Ascending aorta (tissue), 2 donors: ENCODE measurements at places on chromosomes 6 and 20.

GRCh38 chr20:46984405-46984804 is 89.8 kb downstream of the EYA2 start:
- no peak for DNase-seq
- no peaks in the 10 kb centered on the region for H3K36me3 ChIP-seq
- H3K4me1 ChIP-seq = no peaks in the 10 kb centered on the region
- H3K27ac ChIP-seq = no peak overlapping the region
- no peak overlapping the region for H3K4me3 ChIP-seq
- no peaks in the 10 kb centered on the region for H3K27me3 ChIP-seq

DNA sequence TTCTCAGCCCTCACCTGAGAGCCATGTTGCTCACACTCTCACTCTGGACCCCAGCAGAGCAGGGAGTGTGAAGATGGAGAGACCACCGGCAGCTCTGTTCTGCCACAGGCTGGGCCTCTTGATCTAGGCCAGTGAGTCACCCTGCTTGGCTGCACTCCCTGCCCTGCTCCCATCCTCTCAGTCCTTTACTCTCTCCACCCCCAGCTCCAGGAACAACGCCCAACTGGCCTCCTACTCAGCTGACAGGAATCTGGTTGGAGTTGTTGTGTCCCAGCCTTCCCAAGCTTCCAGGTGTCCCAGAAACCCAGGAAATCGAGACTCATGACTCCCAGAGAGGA is at the start of gene PSORS1C1:
PSORS1C1 (plus strand) TSS at position 260 of the 338 bp plus-strand sequence. CDS start 14,833 bp downstream, outside the sequence.
- H3K27me3 ChIP-seq = no peaks in the 10 kb centered on the region
- H3K36me3 ChIP-seq = no peaks in the 10 kb centered on the region

DNA sequence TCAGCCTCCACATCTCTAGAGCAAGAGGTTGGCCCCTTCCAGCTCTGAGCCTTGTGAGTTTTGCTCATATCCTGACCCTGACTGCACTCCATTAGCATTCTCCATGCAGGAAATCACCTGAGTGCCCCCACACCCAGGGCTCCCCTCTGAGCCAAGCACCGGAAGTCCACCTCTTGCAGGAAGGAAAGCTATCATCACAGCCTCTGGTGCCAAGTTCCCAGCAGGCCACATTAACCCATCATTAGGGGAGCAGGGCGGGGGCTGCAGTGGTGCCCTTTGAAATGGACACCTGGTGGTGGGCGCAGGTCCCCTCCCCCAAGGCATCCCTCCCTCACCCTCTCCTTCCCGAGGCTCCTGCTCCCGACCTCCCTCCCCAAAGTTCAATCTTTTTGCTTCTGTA is 16.1 kb downstream of the GRM4 start:
- no peaks in the 10 kb centered on the region for H3K27me3 ChIP-seq
- no peaks in the 10 kb centered on the region for H3K4me1 ChIP-seq
- DNase-seq = no peak
- no peak overlapping the region for H3K27ac ChIP-seq

GRCh38 chr6:56524891-56525703 is 117.6 kb downstream of the DST start:
- peak overlapping the region; percentile 11 for H3K4me3 ChIP-seq
- H3K27me3 ChIP-seq = no peaks in the 10 kb centered on the region
- peak overlapping the region; percentile 78 for H3K27ac ChIP-seq
- DNase-seq = no peak

GRCh38 chr6:116158641-116159040 is 32.7 kb upstream of the COL10A1 start:
- no peaks in the 10 kb centered on the region for H3K27me3 ChIP-seq
- H3K4me3 ChIP-seq = no peak overlapping the region
- H3K36me3 ChIP-seq = peaks cover 3% of the 10 kb centered on the region

DNA sequence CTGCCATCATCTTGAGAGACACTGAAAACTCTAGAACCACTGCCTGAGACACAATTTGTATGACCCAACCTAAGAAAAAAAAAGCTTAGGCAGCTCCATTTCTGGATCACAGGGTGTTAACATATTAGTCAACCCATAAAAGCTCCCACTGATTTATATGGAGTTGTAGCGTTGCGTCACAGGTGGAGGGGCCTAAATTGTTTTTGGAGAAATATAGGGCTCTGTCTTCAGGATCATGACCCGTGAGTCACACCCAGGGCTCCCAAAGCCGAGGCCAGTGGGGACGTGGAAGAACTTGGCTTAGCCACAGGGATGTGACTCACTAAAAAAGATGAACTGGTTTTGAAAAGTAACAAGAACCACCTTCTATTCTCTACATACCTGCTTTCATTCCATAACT is 116.5 kb upstream of the BMP2 start:
- H3K27me3 ChIP-seq = no peaks in the 10 kb centered on the region
- DNase-seq = peak; percentile 64
- no peaks in the 10 kb centered on the region for H3K36me3 ChIP-seq
- no peak overlapping the region for H3K4me3 ChIP-seq

GRCh38 chr20:24027229-24027628 is 38.6 kb upstream of the GGTLC1 start:
- H3K4me3 ChIP-seq = no peak overlapping the region
- no peaks in the 10 kb centered on the region for H3K27me3 ChIP-seq
- H3K36me3 ChIP-seq = no peaks in the 10 kb centered on the region
- H3K4me1 ChIP-seq = no peaks in the 10 kb centered on the region

- H3K4me1 ChIP-seq = no peaks in the 10 kb centered on the region
- no peak overlapping the region for H3K4me3 ChIP-seq
- H3K27ac ChIP-seq = no peak overlapping the region
Measured at GRCh38 chr20:36010825-36011224, 42.4 kb downstream of the CNBD2 start.

- no peaks in the 10 kb centered on the region for H3K36me3 ChIP-seq
- H3K27ac ChIP-seq = no peak overlapping the region
- DNase-seq = no peak
- no peaks in the 10 kb centered on the region for H3K27me3 ChIP-seq
- H3K4me3 ChIP-seq = no peak overlapping the region
Measured at GRCh38 chr6:117637770-117638169, 35.5 kb upstream of the GOPC start.

DNA sequence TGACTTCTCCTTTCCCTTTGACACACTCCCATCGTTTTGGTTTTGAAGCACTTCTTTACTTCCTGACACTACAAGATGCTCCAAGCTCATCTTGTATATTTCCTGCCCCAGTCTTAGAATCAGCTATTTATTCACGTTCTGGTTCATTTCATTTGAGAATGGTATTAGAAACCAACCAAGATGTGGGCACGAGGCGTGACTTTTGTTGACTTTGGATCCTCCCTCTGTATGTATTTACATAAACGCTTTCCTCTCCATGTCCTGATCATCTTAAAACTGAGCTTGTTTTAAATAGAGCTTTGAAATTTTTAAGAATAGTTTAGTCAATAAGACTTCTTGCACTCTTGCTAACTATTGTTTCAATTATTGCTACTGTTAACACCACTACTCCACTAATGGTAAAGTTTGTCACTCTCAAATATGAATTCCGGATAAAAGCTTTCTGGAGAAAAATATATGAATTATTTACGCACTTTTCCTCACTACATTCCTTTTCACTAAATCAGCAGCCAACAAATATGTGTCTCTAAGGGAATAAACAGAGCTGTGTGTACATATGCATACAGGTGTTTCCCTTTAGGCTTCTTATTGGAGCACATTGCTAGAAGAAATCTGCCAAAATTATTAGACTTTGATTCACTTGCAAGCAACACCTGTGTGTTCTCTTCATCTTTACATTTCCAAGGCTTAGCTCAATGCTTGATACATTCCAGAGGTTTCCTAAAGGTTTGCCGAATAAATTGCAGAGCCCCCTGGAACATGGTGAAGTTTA is 77.3 kb upstream of the TMEM244 start:
- no peaks in the 10 kb centered on the region for H3K27me3 ChIP-seq
- H3K27ac ChIP-seq = no peak overlapping the region
- DNase-seq = no peak
- H3K36me3 ChIP-seq = no peaks in the 10 kb centered on the region
- no peak overlapping the region for H3K4me3 ChIP-seq
- H3K4me1 ChIP-seq = no peaks in the 10 kb centered on the region

- no peak overlapping the region for H3K27ac ChIP-seq
- H3K4me3 ChIP-seq = no peak overlapping the region
- DNase-seq = no peak
- H3K36me3 ChIP-seq = no peaks in the 10 kb centered on the region
- no peaks in the 10 kb centered on the region for H3K4me1 ChIP-seq
Measured at GRCh38 chr6:78268591-78269452, 598.5 kb upstream of the IRAK1BP1 start.

GRCh38 chr20:39641423-39641822 is 679.3 kb downstream of the DHX35 start:
- H3K27ac ChIP-seq = no peak overlapping the region
- no peaks in the 10 kb centered on the region for H3K36me3 ChIP-seq
- no peaks in the 10 kb centered on the region for H3K4me1 ChIP-seq
- no peak for DNase-seq

DNA sequence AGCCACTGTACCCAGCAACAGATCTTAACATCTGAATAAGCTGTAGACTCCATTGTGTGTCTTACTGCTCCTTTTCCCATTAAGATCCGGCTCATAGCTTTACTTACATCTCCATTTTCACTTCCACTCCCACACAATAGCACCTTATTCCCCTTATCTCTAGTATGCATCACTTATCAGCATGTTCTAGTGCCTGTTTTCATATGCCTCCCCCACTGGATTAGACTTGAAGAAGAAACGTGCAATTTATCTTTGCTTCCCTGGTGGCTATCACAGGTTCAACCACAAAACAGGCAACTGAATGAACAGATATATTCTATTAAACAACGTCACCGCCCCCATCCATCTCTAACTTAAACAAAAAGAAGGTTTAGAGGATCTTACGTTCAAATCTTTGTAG is 12.1 kb downstream of the SSR1 start:
- no peaks in the 10 kb centered on the region for H3K4me1 ChIP-seq
- no peak overlapping the region for H3K4me3 ChIP-seq
- H3K27ac ChIP-seq = no peak overlapping the region
- peaks cover 90% of the 10 kb centered on the region for H3K36me3 ChIP-seq
- no peak for DNase-seq

- no peak overlapping the region for H3K27ac ChIP-seq
- DNase-seq = no peak
- no peaks in the 10 kb centered on the region for H3K4me1 ChIP-seq
- no peaks in the 10 kb centered on the region for H3K27me3 ChIP-seq
- H3K4me3 ChIP-seq = no peak overlapping the region
Measured at GRCh38 chr6:6407071-6407741, 86.7 kb upstream of the F13A1 start.

GRCh38 chr6:14120546-14120945 is 3.0 kb downstream of the CD83 start:
- no peak overlapping the region for H3K4me3 ChIP-seq
- DNase-seq = no peak
- no peak overlapping the region for H3K27ac ChIP-seq
- H3K4me1 ChIP-seq = peaks cover 5% of the 10 kb centered on the region

GRCh38 chr6:127855542-127856159 is 45.2 kb downstream of the THEMIS start:
- DNase-seq = no peak
- no peaks in the 10 kb centered on the region for H3K36me3 ChIP-seq
- H3K4me1 ChIP-seq = no peaks in the 10 kb centered on the region
- no peak overlapping the region for H3K4me3 ChIP-seq
- H3K27me3 ChIP-seq = no peaks in the 10 kb centered on the region
- no peak overlapping the region for H3K27ac ChIP-seq

DNA sequence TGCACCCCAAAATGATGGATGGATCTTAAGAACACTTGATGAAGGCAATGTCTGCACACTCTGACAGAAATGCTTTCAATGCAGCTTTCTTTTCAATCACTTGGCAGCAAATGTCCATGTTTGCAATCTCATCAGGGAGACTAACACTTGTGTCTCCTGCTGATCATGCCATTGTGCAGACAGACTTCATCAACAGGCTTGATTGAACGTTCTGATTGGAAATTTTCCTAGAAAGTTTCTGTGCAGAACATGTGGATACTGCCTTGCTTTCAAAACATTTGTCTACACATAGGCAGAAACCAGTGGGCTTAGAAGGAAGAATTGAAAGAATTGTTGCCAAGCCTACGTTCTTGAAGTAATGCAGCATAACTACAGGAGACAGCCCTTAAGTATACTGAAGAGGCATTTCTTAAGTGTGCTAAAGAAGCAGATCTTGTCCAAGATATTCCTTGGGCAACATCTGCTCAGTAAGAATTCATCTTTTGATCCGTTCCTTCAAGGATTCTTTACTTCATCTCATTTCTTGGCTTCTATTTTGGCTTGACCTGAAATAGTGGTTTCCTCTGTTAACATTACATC is 120.4 kb upstream of the PLCB4 start:
- no peaks in the 10 kb centered on the region for H3K36me3 ChIP-seq
- DNase-seq = no peak
- H3K4me1 ChIP-seq = no peaks in the 10 kb centered on the region
- H3K27ac ChIP-seq = no peak overlapping the region
- H3K27me3 ChIP-seq = no peaks in the 10 kb centered on the region

DNA sequence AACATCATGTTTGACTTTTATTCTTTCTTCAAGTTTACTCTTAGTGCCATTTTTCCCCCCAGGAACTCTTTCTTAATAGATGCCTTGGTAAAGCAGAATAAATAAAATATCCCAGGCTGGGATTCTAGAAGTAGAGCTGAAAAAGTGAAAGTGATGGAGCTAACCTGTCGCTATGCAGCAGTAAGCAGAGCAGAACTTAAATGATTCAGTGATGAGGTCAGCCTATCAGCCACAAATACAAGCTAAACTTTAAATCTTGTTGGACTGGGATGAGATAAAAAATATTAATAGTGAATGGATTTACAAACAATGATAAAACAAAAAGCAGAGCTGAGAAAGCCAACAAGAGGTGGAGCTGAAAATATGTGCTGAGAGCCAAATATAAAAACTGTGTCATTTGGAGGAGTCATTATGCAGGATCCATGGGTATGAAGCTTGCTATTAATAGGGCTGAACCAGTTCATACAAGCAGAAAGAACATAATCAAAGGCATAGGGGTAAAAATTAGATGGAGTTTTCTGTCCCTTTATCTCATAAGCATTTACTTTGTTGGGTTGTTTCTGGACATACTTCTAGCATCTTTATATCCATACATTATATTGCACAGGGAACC is 877.8 kb downstream of the EPHA7 start:
- no peaks in the 10 kb centered on the region for H3K4me1 ChIP-seq
- no peaks in the 10 kb centered on the region for H3K27me3 ChIP-seq
- no peak overlapping the region for H3K27ac ChIP-seq
- no peak overlapping the region for H3K4me3 ChIP-seq

- H3K36me3 ChIP-seq = peaks cover 18% of the 10 kb centered on the region
- DNase-seq = peak; percentile 66
- peak within 1 kb of the TSS; percentile 98 for H3K4me3 ChIP-seq
Measured at GRCh38 chr6:32190054-32190851, at the start of gene PBX2. Gene PBX2, minus strand, starts transcription at chr6:32190202. Its CDS starts 287 bp downstream, at chr6:32189915.

DNA sequence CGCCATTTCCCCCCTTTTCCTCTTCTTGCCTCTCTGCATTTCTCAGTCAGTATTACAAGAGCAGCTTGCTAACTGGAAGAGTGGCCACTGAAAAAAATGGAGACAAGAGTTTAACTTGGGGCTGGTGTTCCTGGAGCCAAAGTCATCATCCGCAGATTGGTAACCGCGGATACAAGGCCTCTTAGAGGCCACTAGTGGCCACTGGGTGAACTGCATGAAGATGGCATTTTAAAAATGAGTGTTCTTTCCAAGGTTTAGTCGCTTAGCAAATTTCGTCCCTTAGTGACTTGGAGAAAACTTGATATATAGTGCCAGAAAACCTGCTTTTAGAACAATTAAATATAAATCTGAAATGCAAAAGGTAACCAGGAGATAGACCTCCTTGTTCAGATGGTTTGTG is 4.8 kb downstream of the F13A1 start:
- no peaks in the 10 kb centered on the region for H3K27me3 ChIP-seq
- DNase-seq = no peak
- H3K4me1 ChIP-seq = no peaks in the 10 kb centered on the region
- no peak overlapping the region for H3K27ac ChIP-seq

- H3K4me3 ChIP-seq = no peak overlapping the region
- H3K27me3 ChIP-seq = no peaks in the 10 kb centered on the region
- no peak for DNase-seq
- no peaks in the 10 kb centered on the region for H3K4me1 ChIP-seq
- no peak overlapping the region for H3K27ac ChIP-seq
- peaks cover 8% of the 10 kb centered on the region for H3K36me3 ChIP-seq
Measured at GRCh38 chr6:106591111-106591825, 38.0 kb downstream of the RTN4IP1 start.
